ENCODE measurements at places on chromosomes 6 and 20. TPM values are rescaled to one million over a fixed set of nuclear protein-coding genes. Genes with fewer than 3 reads are reported as not detected.

The SNX21 gene
- 15.8 TPM for total RNA-seq

The OVOL2 gene
- 17.0 TPM for total RNA-seq

The MUC22 gene
- not detected for total RNA-seq

The HRH3 gene
- not detected for total RNA-seq

The PBX2 gene
- total RNA-seq, result 49.6 TPM

The TAAR8 gene
- not detected for total RNA-seq

The CYP39A1 gene
- 2.9 TPM for total RNA-seq

The RCAN2 gene
- total RNA-seq, result 4.0 TPM

The RHAG gene
- not detected for total RNA-seq

The AHCY gene
- 73.9 TPM for total RNA-seq

The PTGIS gene
- 13.0 TPM for total RNA-seq

The SLC22A23 gene
- 75.2 TPM for total RNA-seq

DNA sequence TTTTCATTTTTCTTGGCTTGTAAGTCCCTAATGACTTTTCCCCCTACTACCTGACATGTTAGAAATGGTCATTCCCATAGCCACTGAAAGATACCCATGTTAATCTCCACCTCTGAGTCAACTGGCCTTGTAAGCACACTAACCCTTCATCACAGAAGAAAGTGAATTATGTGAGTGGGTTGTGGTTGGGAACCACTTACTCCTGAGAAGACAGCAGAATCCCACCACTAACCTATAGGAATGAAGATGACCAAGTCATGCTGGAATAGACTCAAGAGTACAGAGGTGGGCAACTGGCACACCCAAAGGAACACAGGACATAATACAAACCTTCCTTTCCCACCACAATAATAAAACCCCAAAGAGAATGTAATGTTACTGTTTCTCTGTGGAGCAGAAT lies 30.1 kb downstream of the RAMACL start:
- no peak for DNase-seq

- DNase-seq, result no peak
Observed at GRCh38 chr20:62741191-62741691, 32.6 kb downstream of the NTSR1 start.

GRCh38 chr6:152154559-152155356 lies 347.3 kb downstream of the ESR1 start:
- no peak for DNase-seq

DNA sequence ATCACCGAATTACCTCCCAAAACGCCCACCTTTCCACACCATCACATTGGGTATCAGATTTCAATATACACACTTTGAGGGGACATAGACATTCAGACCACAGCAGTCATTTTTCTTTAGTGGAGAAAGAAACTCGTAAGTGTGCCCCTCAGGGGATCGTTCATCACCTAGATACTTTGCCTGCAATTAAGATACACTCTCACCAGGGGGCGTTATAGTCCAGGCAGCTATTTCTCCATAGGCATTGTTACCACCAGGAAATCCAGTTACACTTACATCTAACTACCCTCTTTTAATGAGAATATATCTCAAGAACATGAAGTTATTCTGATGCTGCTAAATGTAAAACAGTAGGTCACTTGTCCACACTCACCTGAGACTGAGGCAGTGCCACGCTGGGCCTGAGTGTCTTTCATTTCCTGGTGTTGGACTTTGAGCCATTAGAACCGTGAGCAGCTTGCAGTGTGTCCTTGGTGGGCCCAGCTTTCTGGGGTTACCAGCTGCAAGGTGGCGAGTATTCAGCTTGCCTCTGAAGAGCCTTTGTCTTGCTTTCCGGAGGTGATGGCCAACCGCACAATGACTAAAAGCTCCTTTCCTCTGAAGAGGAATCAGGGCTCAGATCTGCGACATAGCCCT lies 35.1 kb upstream of the UNC93A start:
- DNase-seq, result no peak

GRCh38 chr6:45803071-45803470 lies 212.6 kb downstream of the CLIC5 start:
- no peak for DNase-seq

DNA sequence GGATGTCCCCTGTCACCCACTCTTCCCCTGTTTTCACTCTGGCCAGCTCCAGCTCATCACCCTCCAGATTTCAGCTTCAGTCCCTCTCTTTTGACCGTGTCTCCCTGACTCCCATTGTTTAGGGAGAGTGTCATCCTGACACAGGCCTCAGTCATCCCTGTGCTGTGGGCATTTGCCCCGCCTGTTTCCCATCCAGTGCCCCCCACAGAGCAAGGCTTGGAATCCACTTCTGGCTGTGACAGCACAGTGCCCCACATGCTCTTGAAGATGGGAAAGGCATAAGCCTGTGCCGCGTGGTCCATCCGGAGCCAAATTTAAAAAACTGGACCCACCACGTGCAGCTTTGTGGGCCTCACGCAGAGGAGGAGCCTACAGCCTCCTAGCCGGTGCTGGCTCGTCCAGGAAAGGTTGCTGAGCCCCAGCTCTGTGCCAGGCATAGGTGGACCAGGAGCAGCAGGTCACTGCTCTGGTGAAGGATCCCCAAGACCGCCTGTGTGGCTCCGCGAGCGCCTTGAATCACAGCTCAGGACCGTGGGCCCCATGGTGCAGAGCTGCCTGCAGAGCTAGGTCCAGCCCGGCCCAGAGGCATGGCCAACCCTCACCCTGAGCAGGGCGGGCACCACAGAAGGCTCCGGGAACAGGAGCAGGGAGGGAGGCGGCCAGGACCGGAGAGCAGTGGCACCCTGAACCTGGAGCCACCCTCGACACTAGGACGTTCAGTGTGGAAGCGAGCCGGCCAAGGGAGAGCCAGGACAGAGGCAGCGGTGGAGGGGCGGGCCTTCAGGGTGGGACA lies 172.8 kb downstream of the CDH4 start:
- DNase-seq, result no peak

DNA sequence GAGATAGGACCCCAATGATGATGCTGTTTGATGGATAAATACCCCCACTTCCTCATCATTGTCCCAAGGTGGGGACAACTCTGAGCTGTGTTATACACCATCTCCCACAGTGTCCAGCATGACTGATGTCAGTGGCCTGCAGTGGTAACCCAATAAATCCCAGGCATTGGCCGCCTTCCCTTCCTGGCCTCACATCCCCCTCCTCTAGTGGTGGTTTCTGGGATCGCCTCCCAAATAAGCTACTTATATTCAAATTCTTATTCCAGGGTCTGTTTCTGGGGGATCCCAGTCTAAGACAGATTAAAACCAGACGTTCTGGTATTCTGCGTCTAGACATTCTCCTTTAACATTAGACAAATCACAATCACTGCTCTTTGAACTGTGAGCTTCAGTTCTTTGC lies 90.6 kb downstream of the SCP2D1 start:
- no peak for DNase-seq

DNA sequence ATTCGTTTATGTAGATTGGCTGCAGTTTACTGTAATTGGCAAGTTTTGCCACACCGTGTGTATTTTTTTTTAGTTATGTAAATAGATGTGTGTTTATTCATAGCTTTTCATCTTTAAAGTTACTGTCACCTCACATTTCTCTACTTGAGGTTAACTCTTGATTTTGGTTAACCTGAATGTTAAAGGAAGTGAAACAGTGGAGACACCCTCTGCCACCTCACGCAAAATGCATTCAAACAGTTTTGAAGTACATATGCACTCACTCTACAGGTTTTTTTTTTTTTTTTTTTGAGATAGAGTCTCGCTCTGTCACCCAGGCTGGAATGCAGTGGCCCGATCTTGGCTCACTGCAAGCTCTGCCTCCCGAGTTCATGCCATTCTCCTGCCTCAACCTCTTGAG lies 17.7 kb downstream of the OR2A4 start:
- DNase-seq, result no peak

GRCh38 chr20:11522366-11522741 lies 395.3 kb upstream of the BTBD3 start:
- no peak for DNase-seq

DNA sequence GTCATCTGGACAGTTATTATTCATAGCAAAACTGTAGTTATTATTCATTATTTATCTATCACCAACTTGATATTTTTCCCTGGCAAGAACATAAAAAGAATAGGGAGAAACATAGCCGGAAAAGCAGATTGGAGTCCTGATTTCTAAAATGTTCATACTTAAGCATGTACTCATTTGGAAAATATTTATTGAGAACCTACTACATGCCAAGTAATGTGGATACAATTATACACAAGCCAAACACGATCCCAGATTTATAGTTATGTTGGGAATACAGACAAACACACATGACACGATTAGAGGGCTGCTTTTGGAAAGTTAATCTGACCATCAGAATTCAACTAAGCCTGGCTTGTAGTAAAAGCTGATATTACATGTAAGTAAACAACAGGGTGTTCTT lies 30.7 kb downstream of the ARHGAP18 start:
- no peak for DNase-seq

- DNase-seq, result no peak
Observed at GRCh38 chr20:19022118-19022575, 190.3 kb upstream of the SLC24A3 start.

- no peak for DNase-seq
Observed at GRCh38 chr20:54680872-54681619, 205.7 kb downstream of the DOK5 start.

DNA sequence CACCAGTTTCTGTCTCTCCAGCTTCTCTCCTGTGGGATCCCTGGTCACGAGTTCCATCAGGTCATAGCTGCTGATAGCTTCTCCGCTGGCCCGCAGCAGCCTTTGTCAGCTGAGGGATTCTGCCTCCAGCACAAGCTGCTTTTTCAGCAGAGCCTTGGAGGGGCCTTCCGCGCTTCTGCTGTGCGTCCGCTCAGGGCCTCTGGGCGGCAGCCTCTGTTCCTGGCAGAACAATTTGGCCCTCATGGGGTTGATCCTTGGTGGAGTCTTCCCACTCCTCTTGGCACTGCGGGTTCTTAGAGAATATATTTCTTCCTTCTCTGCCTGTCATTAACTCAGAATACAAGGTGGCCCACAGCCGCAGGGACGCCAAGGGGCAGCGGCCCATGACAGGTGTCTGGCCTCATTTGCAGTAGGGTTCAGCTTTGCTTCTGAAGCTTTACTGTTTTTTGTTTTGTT lies 158.8 kb downstream of the DTNBP1 start:
- DNase-seq, result no peak

DNA sequence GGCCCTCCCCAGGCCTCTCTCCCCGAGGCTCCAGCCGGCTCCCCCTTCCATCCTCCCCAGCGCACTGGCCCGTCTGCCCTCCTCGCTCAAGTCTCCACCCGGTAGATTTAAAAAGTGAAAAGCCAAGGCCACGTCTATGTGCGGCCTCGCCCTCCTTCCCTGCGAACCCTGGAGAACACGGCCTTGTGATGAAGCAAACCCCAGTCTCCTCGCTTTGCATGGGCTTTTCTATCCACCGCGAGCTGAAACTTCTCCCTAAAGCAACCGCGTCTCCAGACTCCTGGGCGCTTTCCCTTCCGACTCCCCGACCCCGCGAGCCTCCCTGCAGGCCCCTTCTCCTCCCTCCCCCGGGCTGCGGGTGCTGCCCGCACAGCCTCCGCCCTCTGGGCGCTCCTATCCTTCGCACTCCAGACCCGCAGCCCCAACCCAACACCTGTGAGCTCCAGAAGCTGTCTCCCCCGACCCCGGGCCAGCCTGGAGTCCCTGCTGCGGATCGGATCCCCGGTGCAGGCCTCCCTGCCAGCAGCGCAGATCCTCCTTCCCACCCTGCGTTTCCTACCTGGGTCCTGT lies 265.2 kb upstream of the QKI start:
- DNase-seq, result no peak

DNA sequence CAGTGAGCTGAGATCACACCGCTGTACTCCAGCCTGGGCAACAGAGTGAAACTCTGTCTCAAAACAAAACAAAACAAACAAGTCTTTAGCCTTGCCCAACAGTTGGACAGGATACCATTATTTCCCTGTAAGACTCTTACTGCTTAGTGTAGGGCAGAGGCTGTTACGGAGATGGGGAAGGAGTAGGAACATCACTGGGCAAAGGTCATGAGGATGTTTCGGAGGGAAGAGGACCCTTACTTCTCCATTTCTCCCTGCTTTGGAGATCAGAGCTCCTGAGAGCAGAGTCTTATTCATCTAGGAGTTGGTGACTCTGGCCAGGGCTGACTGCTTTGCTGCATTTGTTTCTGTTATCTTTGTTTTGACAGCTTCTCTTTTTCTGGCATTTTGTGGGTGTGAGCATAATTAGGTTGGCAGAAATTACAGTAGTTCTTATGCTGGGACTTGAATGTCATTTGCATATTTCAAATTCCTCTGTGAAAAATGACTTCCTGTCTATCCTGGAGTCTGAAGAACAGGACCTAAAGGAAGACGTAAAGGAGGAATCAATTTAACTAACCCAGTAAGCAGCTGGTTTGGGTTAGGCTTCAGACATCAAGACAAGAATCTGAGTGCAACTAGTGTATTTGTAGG lies 89.0 kb downstream of the CDS2 start:
- DNase-seq, result no peak

DNA sequence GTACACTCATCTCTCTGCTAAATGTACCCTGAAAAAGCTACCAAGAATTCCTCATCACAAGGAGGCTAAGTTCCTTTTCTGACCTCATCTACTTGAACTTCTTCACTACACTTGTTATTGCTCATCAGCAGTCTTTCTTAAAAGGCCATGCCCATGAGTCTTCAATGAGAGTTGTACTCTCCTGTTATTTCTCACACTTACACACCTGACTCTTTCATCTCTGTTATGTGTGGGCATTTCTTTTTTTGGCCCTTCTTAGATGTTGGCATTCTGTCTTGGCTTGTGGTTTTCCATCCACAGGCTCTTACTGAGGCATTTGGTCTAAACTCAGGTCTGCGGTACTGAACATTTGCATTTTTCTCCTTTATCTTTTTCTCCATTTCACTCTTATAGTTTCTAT lies 10.7 kb upstream of the SLC17A1 start:
- DNase-seq, result no peak

GRCh38 chr6:170178561-170179477 lies 112.1 kb downstream of the DLL1 start:
- peak; percentile 59 for DNase-seq

GRCh38 chr6:14088600-14089192 lies 28.9 kb upstream of the CD83 start:
- no peak for DNase-seq

GRCh38 chr6:130717657-130718056 lies 109.5 kb upstream of the SMLR1 start:
- DNase-seq, result no peak

DNA sequence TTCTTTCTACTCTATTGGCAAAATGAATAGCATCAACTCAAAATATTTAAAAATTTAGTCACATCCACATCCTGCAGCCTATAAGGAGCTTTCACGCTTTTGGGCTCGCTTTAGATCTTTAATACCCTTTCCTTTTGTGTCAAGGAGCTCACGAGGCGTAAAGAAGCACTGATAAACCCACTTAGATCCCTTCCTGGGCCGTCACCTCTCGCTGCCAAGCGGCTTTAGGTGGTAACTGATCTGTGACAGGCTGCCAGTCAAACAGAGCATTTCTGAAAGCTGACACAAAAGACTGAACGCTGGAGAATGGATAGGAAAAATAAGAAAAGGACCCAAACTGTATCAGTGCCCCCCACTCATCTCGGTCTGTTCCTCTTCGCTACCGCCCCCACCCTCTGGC lies 385.7 kb upstream of the MMS22L start:
- no peak for DNase-seq

Data from left colon (tissue), 2 donors.